Fibroblast of lung (primary cell): ENCODE measurements at places on chromosomes 3 and 15. TPM values are rescaled to one million over a fixed set of nuclear protein-coding genes. Genes with fewer than 3 reads are reported as not detected.

DNA sequence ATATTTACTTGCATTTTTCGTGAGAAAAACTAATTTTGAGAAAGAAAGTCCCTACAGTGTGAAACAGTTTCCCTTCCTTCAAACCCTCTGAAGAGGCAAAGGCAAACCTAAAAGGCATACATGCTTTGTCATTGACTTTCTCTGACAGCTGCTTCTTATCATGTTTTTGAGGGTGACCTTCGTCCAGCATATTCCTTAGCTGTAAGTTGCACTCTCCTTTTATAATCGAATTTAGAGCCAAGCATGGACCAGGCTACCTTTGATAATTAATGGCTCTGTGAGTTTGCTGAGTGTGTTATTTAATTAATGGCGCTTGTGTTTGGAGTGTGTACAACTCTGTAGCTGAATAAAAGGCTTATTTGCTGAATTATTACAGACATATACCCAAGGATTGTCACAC, 684.2 kb upstream of the CFAP20DC start:
- no peak for DNase-seq

- no peak for DNase-seq
Measured at GRCh38 chr3:128910006-128910405, 30.6 kb downstream of the ACAD9 start.

GRCh38 chr3:187434524-187434923, 66.3 kb downstream of the RTP4 start:
- DNase-seq: no peak

GRCh38 chr15:40312370-40313158, 4.8 kb upstream of the PLCB2 start:
- no peak for DNase-seq

DNA sequence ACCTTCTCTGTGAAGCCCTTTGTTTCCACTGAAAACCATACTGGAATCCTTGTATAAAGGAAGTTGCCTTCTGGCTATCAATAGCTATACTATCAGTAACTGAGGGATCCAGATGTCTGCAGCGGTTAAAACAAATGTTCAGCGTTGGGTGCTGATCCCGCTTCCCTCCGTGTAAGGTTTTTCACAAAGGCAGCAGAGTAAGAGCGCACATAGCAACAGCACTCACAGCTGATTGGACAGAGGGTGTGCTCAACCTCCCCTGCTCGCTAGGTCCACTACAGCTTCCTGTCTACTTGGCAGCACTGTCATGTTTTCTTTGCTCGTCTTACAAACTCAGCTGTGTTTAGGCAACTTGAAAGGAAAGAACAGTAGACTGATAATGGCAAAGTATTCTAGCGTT, 27.3 kb downstream of the ATOSA start:
- peak; percentile 97 for DNase-seq

GRCh38 chr3:182668541-182668940, 124.8 kb upstream of the ATP11B start:
- DNase-seq: no peak

The GRM2 gene
- 0.02 and 0.06 TPM in 2 replicates for polyA plus RNA-seq

The SLC6A20 gene
- polyA plus RNA-seq: not detected in 2 replicates
